ENCODE measurements at places on chromosomes 7 and 10. TPM values are rescaled to one million over a fixed set of nuclear protein-coding genes. Genes with fewer than 3 reads are reported as not detected.

- no peak for DNase-seq
Measured at GRCh38 chr7:22394739-22395138, 37.8 kb upstream of the RAPGEF5 start.

DNA sequence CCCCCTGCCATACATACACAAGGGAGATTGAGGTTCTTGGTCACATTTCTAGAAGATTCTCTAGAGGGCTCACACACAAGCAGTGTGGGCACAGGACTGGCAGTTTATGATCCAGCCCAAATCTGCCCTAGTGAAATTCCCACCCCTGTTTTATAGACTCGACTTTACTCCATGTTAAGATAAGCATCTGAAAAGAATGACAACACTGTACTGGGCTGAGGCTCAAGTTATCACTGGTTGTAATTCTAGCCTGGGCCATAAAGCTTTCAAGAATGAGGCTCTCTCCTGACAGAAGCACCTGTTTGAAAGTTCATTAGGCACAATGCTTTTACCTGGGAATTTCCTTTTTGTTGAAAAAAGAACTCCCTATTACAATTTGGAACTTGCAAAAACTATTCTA, 195.6 kb upstream of the GLI3 start:
- DNase-seq: no peak

DNA sequence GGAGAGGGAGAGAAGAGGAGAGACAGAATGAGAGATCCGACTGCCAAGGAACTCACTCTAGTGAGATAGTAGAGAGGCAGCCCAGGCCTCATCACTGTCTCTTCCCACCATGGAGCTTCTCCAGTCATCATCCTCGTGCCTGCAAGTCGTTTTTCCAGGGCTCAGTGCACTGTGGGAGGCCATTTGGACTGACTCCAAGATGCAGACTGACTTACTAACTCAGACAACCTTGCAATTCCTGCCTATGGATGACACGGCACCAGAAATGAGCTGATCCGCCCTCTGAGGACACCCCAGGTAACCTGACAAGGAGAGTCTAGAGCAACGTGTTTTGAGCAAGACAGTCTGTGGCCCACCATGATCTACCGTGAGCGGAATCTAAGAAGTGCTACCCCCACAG, 154.9 kb downstream of the GLI3 start:
- DNase-seq: no peak

DNA sequence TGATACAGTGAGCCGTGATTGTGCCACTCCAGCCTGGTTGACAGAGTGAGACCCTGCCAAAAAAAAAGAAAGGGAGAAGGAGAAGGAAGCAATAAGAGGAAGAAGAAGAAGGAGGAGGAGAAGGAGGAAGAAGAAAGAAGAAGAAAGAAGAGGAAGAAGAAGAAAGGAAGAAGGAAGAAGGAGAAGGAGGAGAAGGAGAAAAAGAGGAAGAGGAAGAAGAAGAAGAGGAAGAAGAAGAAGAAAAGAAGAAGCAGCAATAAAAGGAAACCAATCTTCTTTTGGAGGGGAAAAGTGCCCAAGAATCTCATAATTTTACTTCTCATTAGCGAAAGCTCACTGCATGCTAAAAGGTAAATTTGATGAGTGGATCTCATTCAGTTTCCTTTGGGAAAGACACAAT, 85.7 kb upstream of the GLCCI1 start:
- no peak for DNase-seq

DNA sequence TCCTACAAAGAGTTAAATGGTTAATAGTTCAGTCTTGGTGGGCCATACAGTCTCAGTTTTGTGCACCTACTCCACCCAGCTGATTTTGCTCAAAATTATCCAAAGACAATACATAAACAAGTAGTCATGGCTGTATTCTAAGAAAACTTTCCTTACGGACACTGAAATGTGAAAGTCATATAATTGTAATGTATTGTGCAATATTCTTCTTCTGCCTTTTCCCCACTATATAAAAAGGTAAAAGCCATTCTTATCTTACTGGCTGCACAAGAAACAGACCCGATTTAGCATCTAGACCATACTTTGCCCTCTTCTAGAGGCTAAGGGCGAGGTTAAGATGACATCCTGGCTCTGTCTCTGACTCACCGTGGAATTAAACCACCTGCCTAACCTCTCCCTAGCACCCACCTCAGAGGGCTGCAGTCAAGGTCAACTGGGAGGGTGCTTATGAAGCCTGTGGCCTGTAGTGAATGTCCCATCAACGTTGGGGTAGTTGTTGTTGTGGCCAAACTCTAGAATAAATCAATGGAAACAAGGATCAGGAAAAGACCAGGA, 63.8 kb upstream of the DOCK1 start:
- no peak for DNase-seq

DNA sequence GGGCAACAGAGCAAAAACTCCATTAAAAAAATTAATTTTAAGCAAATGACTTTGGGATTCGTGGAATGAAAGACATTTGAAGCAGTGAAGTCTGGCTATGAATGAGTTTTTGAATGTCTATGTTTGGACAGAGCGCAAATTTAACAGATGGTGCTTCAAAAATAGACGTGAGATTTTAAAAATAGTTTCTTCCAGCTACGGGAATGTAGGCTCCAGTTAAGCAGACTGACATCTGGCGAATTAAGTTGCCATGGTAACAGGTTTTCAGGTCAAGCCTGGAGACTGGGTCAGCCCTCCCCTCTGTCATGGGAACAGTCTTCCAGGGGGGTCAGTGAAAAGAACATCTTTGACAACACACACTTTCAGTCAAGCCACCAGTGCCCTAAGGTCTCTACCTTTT, 62.0 kb downstream of the MYOF start:
- no peak for DNase-seq

GRCh38 chr10:47088656-47089354, 177.6 kb downstream of the PTPN20 start:
- no peak for DNase-seq

GRCh38 chr7:158543840-158544239, 43.8 kb downstream of the PTPRN2 start:
- no peak for DNase-seq

DNA sequence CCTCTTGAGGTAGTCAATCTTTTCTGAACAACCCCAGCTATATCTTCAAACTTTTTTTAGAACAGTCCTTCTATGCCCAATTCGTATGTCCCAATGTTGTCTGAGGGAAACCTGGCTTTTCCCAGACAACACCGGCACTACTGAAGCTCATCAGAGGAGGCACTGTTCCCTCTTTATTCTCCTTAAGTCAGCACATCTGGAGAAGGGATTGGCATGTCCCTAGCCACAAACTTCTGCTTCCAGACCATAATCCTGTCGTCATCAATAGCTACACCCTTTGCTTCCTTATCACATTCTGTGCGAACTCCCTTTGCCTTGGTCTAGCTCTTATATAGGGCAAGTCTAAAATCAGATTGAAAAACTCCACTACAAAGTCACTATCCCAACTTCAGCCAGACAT, 22.9 kb downstream of the PON3 start:
- no peak for DNase-seq

DNA sequence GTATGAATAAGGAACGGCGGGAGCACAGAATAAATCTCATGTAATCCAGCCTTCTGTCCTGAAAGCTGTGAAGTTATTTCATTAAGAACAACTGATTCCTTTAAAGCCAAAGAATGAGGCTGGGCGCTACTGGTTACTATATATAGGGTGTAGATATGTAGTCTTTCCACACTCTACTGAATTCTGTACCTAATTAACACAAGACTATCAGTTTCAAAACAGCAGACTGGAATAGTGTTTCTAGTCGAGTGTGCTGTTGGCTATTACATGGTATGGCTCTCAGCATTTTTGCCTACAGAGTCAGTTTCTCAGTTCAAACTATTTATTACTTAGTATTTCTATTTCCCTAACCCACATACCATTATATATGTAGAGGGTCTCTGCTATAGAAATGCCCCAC, 163.3 kb downstream of the THSD7A start:
- DNase-seq: no peak

DNA sequence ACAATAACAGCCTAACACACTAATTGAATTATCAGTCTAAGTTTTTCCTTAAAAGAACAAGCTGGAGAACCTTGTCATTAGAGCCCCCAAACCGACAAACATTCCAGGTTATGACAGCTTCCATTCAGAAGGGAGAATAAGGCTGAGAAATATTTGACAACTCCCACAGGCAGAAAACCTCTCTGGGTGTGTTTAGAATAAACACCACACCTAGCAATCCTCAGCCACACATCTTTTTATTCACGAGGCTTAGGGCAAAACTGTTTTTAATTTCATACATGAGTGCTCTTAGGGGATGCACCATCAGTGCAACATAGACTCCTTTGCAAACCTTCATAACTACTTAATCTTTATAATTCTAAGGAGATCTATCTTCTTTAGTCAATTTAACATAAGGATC, 24.2 kb downstream of the STN1 start:
- no peak for DNase-seq

GRCh38 chr7:51666751-51667150, 350.1 kb upstream of the COBL start:
- DNase-seq: no peak

DNA sequence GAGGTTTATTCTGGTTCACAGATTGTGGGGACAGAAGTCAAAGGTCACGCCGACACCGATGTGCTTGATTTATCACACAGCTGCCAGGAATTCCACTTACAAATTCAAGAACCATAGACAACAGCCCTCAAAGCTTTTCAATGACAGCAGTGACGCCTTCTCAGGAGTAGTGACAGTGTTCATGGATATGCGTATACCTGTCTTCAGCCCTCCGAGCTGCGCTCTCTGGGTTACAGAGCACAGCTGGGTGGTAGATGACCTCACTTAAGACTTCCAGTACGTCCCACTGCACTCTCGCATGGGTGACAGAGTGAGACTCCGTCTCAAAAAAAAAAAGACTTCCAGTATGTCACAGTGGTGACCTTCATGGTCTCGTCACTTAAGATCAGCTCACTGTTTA, 108.5 kb downstream of the TCERG1L start:
- DNase-seq: no peak

Gene LBX1
- not detected for total RNA-seq

Gene PON1
- total RNA-seq: 0.47 TPM

Gene CABCOCO1
- not detected for total RNA-seq

Gene PDZD7
- 0.76 TPM for total RNA-seq

Gene TUBAL3
- total RNA-seq: 0.66 TPM

Gene CPXM2
- 10.1 TPM for total RNA-seq

Data from right cardiac atrium (tissue), 5 donors.